SK-N-SH treated with all-trans-retinoic acid at 6 μM for 48 hours (cell line): ENCODE measurements at places on chromosomes 2 and 18.

GRCh38 chr2:175599966-175600831 is 401.9 kb downstream of the LNPK start:
- peak; percentile 86 for ATAC-seq

DNA sequence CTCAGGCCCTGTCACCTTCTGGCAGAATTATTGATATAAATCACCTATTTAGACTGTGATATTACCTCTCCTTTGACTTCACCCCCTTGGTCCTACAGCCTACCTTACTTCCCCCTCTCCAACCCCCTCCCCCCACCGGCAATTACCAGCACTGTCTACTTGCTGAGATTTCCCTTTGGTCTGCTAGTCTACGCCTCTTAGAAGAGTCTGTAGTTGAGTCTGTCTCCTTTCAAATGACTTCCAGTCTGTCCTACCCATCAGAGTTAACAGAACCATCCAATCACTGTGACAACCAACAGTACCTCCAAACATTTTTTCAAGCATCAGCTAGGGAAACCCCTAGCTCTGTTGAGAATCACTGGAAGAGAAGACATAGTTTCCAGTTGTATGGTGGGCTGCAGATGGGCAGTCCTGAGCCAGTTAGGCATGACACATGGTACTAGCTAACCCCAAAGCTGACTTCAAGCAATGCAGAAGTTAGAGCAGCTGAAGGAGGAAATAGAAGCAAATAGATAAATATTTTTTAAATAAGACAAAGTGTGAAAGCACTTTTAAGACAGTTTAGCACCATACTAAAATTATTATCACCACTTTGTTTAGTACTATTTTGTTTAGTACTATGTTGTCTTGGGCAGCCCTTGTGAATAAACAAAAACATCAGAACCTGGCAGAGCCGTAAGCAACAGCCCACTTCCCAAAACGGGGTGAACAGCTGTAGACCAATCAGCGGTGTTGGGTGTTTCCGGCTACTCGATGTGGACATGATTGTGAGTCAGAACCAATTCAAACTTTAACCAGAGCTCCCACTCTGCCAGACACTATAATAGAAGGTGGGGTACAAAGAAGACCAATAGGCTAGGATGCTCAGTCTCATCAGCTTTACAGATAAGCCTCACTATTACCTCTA is 2.7 kb upstream of the ASNSD1 start:
- ATAC-seq = no peak

GRCh38 chr2:98715812-98716451 is 15.0 kb downstream of the MGAT4A start:
- ATAC-seq = no peak

GRCh38 chr2:233441161-233442027 is 87.1 kb downstream of the DGKD start:
- no peak for ATAC-seq

DNA sequence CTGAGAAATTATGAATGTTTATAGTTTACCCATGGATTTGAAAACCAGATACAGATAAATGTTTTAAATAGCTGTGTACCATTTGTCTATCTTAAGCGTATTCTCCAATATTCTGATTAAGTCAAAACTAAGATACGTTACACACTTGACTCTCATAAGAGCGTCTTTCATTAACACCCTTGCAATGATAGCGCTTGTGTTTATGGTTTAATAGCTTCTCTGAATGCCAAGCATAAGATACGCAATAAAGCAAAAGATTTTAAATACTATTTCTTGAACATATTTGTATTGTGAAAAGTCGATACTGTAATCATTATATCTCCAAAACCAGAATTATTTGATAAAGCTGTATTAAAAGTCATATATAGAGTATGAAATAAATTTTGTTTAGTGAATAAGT is 3.0 kb downstream of the CALCRL start:
- no peak for ATAC-seq
